ENCODE measurements at places on chromosomes 13 and 19.

DNA sequence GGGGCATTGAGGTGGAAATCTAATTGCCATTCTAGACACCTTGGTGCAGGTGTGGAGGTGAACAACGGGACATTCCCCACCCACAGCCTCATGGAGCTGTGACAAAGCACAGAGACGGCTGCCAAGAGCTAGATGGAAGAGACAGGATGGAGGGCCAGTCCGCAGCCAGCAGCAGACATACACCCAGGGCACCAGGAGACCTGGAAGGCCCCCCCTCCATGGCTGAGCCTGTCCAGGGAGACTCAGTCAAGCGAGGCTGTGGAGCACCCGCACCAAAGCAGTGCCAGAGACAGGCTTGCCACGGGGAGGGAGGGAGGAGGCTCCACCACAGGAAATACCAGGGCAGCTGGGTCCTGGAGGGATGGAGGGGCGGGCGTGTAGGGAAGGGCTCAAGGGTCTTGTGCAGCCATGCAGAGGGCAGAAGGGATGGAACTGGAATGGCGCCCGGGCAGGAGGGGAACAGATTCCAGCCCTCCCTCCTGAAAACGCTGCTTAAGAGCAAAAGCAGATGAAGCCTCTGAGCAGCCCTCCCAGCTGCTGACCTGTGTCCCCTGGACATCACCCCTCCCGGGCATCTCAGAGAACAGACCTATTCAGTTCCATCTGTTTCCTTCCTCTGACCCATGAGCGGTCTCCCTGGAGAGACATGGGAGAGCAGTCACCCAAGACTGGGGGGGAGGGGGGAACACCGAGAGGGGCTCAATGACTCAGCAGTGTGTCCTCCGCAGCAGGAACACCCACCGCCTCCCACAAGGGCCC is 14.4 kb downstream of the EPS15L1 start:
- no peak for DNase-seq

- no peak for DNase-seq
These were observed 8.0 kb upstream of the PDE4C start for GRCh38 chr19:18234194-18234593.

GRCh38 chr19:22446605-22447004 is 24.5 kb upstream of the ZNF98 start:
- no peak for DNase-seq

GRCh38 chr13:65095161-65096082 is 2134.7 kb downstream of the PCDH9 start:
- DNase-seq, result no peak

DNA sequence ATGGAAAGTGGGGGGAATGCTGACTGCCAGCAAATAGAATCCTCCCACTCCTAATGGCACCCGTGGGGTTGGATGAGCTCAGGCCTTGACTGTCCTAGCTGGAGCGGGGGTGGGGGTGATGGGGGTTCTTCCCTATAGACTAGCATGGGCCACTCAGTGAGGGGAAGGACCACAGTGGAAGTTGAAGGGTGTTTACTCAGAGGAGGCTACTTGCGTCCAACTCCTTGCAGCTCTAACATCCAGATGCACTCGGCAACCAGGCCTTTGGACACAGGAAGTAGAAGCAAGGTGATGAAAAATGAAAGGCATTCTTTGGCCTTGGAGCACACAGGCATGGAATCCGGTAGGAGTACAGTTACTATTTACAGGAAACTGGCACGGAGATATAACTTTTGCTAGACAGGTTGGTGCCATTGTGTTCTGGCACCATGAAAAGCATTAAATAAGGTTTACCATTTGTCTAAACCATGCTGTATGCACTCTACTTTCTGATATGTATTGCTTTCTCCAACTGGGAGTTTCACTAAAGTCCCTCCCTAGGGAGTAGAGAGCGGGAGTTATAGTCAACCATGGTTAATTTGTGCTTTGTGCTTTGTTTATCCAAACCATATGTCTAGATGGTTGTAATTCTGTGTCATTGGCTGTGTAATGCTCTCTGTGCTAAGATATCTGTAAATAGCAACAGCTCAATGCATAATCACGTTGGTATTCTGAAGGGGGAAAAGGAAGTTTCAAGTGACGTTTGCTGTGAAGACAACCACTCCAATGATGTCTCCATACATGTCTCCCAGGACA is 125.3 kb downstream of the TSHZ3 start:
- no peak for DNase-seq

GRCh38 chr13:21232599-21232998 is 56.1 kb downstream of the MRPL57 start:
- no peak for DNase-seq

GRCh38 chr13:101654883-101655282 is 202.4 kb downstream of the ITGBL1 start:
- DNase-seq, result no peak

- no peak for DNase-seq
These were observed 926 bp downstream of the ZNF587 start for GRCh38 chr19:57850553-57851017.

DNA sequence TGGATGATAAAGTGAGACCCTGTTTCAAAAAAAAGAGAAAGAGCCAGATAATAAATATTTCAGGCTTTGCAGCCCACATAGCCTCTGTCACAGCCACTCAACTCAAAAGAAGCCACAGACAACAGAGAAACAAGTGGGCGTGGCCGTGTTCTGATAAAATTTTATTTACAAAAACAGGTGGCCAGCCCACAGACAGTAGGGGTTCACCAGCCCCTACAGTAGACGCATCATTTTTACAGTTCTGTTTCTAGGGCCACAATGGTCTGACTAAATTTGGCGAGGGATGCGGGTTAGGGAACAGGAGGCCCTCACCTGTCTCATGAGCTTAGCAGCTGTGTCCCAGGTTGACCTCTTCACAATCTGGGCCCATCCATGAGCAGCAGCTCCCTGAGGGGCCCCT is 59.5 kb downstream of the ARHGEF18 start:
- DNase-seq, result no peak

DNA sequence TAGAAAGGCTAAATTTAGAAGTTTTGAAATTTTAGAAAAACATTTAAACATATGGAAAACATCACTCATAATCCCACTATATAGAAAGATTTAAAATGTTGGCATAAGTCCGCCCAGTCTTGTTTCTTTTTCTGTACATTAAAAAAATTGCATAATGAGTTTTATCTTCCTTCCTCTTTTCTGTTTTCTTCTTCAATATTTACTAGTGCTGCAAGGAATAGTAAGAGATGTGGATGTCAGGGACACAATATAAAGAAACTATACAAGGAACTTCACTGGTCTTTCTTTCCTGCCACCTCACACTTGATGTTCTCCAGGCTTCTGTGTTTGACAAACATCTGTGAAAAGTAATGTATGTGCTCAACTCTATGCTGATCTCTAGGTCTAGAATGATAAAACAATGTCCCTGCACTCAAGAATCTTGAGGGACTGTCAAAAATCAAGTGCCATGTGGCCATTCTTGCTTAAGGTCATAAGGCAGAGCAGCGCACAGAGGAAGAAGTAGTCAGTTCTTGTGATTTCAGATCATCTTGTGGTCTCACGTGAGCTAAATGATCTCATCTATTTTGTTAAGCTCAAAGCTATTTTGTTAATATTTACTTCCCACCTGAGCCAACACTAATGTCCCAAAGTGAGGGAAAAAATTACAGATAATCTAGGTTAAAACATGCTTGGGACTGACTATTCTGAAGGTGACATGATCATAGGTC is 186.9 kb upstream of the OBI1 start:
- no peak for DNase-seq

- no peak for DNase-seq
These were observed 5.3 kb upstream of the PTPRS start for GRCh38 chr19:5345895-5346386.

- no peak for DNase-seq
These were observed 941 bp upstream of the UHRF1 start for GRCh38 chr19:4908360-4908759.

- no peak for DNase-seq
These were observed 750 bp upstream of the AMH start for GRCh38 chr19:2248136-2249009.

- no peak for DNase-seq
These were observed 4.7 kb upstream of the DPF1 start for GRCh38 chr19:38228491-38229439.

- DNase-seq, result no peak
These were observed 1597.6 kb upstream of the MIR17HG start for GRCh38 chr13:89749888-89750287.

DNA sequence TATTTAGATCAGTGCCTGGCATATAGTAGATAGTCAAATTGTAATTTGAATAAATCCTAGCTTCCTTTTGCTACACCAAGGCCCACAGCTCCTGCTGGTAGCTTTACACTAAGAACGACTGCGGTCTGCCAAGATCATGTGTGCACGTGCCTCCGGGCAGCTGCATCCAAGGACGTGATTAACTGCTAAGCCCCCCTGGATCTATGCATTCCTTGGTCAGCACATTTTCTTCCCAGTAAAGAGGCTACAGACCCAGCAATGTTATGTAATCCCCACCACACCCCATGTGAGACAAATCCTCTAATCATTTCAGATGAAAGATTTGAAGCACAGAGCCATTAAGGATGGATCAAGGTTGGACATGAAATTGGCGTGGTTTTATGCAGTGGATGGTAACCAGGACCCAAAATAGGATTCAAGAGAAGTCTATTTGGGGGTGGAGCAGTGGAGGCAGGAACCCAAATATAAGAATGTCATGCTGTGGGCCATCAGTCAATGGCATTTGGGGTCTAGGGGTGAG is 65.2 kb upstream of the PEG3 start:
- no peak for DNase-seq

GRCh38 chr13:75587679-75588078 is 38.1 kb downstream of the UCHL3 start:
- DNase-seq, result no peak

GRCh38 chr13:44331446-44331845 is 42.2 kb upstream of the SERP2 start:
- DNase-seq, result no peak

DNA sequence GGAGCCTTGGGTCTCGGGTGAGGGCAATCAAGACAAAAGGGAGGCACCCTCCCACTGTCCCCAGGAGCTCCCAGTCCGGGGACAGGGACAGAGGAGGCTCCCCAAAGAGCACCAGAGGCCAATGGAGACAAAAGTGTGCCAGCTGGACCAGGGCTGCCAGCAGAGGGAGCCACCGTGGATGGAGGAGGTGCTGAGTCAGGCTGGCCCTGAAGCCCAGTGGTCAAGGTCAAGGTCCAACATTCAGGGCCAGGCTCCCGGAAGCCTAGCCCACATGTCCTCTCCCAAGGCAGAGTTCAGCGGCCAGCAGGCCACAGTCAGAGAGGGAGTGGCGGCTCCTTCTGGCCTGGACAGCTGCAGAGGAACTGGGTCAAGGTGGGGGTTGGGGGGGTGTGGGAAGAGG is 8.4 kb downstream of the COL5A3 start:
- no peak for DNase-seq

DNA sequence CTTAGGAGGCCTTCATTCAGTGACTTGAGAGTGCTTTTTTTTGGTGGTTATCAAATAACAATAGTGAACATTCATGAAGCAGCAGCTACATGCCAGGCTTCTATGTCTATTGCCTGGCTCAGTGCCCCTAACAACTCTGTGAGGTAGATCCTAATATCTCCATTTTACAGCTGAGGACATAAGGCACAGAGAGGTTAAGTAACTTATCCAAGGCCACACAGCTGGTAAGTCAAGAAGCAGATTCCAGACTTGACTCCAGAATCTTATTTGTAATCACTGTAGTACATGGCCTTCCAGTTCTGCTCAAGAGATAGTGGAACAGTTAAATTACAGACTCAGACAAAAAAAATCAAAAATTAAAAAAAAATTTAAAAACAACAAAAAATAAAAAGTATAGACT is 26.8 kb downstream of the CKM start:
- DNase-seq, result no peak

- no peak for DNase-seq
These were observed 125.3 kb downstream of the TM9SF2 start for GRCh38 chr13:99626461-99627082.

- DNase-seq, result no peak
These were observed 221.7 kb upstream of the SPRY2 start for GRCh38 chr13:80562433-80563156.

DNA sequence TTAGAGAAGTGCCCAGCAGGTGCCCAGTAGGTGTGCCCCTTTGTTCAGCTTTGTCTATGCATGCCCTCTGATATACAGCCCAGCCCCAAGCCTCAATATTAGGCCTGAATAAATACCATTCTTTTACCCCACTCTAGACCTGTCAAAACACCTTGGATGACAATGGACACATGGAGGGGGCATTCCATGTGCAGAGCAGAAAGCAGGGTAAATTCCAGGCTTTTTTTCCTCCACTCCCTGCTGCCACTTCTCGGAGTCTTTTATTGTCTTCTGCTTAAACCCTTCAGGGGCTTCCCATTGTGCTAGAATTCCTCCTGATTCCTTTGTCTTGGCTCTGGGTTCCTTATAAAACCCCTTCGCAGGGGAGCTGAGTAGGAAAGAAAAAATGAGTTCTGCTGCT is 5.8 kb upstream of the FRY start:
- DNase-seq, result no peak

DNA sequence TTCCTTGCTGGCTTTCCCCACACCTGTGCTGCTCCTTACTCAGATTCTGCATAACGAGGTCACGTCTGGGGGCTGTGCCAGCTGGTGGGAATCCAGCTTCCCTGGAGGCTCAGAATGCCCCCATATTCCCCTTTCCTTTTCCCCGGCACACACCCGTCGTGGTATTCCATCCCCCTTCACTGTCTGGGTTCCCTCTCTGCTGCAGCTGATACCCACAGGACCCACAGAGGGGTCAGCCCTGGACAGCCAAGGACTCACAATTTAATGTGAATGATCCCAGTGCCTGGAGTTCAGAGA is 4.2 kb upstream of the MYH14 start:
- no peak for DNase-seq

GRCh38 chr19:33860312-33861090 is 63.8 kb downstream of the KCTD15 start:
- no peak for DNase-seq

DNA sequence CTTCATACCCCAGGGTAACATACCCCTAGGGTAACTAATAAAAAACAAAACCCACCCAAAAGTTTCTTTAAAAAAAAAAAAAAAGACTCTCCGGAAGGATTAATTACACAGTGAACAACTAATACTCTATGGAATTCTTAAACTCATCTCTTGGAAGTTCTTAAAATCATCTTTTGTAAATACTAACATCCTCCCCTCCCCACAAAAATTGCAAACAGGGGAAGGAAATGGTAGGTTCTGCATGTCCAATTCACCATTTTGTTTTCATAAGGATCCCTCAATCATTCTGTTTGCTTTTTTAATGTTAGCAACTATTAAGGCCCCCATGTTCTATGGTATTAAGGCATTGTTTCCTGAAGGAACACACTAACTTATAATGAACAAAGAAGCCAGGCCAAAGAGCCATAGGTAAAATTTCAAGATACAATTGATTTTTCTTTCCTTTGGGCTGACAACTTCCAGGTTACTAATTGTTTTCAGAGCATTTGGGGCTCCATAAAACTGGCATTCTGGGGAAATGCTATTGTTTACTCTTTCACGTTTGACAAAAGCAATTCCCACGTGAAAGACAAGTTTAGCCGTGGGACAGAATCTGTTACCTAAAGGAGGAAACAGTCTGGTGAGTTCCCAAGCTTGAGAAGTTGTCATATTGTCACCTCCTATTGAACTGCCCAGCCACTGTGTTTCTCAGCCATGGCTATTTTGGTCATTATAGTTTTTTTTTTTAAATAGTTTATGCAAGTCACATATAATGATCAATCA is 107.0 kb downstream of the FLT1 start:
- DNase-seq, result no peak
